ENCODE measurements at places on chromosomes 12 and 14. TPM values are rescaled to one million over a fixed set of nuclear protein-coding genes. Genes with fewer than 3 reads are reported as not detected.

Gene RPAP3
- 25.6 TPM for total RNA-seq

DNA sequence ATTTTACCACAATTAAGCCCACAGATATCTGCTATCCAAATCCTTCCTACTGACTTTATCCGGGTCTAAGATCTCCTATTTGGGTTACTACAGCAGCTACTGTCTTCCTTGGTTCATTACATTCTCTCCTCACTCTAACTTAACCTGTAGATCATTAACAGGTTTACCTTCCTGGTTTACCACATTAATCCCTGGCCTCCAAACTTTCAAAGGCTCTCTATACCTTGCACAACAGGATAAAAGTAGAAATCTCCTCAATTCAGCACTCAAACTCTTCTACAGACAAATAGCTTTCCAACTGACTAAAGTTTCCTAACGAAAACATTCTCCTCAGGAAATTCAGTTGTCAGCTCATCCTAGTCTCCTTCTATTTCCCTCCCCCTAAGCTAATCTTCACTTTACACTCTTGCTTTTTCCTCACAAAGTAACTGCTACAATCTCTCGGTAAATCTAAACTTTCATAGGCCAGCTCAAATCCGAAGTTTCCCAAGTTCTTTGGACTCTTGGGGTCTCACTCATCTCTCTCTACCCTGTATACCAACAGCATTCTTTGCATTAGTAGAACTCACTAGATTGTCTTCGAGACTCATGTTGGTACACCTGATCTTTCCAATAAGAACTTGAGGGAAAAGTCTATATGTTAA, 2.7 kb downstream of the BTBD7 start:
- H3K36me3 ChIP-seq, result no peaks in the 10 kb centered on the region
- H3K4me1 ChIP-seq, result peaks cover 11% of the 10 kb centered on the region
- no peak overlapping the region for H3K27ac ChIP-seq
- no peak overlapping the region for H3K4me3 ChIP-seq
- no peaks in the 10 kb centered on the region for H3K27me3 ChIP-seq

DNA sequence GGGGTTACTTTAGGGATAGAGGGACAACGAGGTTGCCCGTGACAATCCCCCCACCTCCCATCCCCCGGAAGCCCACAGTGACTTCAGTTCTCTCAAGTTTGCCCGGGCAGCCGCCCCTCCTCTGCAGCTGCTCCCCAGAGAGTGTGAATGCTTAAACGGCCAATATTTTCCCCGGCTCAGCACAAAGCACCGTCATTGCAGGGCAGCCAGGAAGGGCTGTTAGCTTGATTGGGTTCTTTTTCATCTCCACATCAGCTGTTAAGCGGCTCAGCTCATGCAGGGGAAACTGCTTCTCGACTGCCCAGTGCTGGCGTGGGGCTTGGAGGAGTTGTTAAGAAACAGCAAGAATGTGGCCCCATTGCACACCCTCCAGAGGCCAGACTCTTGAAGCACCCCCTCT, 120.5 kb upstream of the NCOR2 start:
- no peaks in the 10 kb centered on the region for H3K27me3 ChIP-seq
- no peaks in the 10 kb centered on the region for H3K36me3 ChIP-seq
- H3K4me1 ChIP-seq, result peaks cover 47% of the 10 kb centered on the region
- H3K27ac ChIP-seq, result peak overlapping the region; percentile 76
- DNase-seq, result peak; percentile 63

DNA sequence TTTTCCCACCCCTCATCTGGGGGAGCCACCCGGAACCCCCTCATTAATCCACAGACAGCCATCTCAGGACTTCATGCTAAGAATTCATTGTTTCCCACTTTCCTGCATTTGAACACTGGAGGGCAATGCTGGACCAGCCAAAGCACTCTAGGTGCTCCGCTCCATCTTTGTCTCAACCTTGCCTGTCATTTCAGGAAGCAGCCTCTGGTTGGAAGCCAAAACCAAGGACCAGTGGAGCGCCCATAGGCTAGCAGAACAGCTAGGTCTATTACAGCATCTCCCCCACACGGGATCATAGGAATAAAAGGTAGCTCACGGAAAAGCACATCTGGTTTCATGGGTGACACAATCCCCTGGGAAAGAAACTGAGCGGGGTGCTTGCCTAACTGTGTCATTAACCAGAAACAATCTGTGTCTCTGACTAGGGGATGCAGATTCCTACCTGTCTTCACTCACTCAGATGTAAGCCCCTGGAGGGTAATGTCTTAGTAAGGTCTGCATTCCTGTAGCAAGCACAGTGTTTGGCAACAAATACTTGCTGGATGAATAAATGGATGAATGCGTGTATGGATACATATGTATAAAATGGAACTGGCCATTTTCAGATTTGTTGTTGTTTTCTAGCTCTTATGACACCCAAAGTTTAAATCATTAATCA, 197.0 kb downstream of the DAD1 start:
- no peaks in the 10 kb centered on the region for H3K36me3 ChIP-seq
- no peaks in the 10 kb centered on the region for H3K27me3 ChIP-seq
- no peak overlapping the region for H3K4me3 ChIP-seq

Gene PPP4R4
- 8.8 TPM for total RNA-seq

DNA sequence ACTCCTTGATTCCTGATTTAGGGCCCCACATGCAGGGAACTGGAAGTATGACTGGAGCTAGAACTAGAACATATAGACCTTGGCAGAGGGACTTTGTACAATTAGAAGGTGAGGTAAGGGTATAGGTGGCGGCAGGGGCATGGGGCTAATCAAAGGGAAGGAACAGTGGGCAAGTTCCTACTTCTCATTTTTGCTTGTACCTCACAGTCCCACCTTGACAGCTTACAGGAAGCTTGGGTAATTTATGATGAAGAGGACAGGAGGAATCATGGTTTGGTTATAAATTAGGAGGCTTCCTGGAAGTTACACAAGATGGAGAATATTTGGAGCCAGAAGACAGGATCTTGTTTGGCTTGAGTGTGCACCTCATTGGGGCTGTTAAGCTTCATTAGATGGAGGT, 33.4 kb downstream of the SUSD6 start:
- no peak overlapping the region for H3K27ac ChIP-seq
- H3K4me3 ChIP-seq, result no peak overlapping the region
- peaks cover 4% of the 10 kb centered on the region for H3K4me1 ChIP-seq
- no peaks in the 10 kb centered on the region for H3K27me3 ChIP-seq

Gene SYNDIG1L
- total RNA-seq, result 4.6 TPM

DNA sequence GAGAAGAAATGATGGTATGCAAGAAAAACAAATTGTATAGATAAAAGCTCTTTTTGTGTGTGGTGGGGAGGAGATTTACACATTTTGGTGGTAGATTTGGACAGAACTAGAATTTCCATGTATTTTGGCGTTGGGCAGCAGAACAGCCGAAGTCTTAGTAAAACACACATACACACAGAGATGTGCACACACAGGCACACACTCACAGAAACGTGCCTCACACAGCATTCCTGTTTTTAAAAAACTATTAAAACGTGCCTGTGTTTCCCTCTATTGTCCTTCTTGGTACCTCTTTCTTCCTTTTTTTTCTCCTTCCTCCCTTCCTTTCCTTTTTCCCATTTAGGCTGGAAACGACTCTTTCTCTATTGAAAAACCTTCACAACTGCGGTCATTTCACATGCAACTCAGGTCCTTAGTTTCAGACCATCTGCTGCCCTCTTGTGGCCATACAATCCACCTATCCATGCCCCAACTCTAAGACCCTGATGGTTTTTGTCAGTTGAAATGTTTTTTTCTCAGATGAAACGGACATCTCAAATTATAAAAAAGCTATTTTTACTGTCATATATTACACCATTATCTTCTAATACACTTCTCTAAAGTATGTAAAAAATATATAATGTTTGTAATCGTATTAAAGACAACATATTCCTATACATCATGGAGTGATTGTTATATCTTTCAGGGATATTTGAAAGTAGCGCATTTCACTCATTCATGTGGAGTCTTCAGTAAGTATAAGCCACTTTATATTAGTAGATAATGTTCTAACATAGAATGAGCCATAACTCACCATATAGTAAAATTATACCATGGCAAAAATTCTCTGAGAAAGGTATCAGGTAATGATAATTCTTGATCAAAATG, 386.7 kb upstream of the NOVA1 start:
- peak; percentile 93 for DNase-seq
- H3K4me1 ChIP-seq, result no peaks in the 10 kb centered on the region
- no peaks in the 10 kb centered on the region for H3K36me3 ChIP-seq
- peak overlapping the region; percentile 19 for H3K4me3 ChIP-seq
- no peaks in the 10 kb centered on the region for H3K27me3 ChIP-seq
- H3K27ac ChIP-seq, result peak overlapping the region; percentile 36

DNA sequence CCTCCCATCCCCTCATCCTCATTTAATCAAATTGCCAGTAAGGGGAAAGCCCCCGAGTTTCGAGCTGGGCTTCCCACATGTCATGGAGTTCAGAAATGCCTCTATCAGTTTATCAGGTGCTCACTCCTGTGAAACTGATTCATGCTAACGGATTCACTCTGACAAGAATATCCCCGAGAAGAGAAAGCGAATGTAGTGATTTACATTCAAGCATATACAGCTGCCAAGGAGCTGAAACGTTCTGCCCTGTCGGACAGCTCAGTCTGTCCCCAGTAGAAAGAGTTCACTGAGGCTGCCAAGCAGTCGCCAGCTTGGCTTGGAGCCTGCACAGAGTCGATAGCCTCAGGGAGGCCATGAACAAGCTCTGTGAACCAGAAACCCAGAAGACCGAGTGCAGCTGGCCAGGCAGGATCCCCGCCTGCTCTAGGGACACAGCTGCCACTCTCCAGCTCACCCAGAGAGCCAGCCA, 88.4 kb downstream of the TMCC3 start:
- no peaks in the 10 kb centered on the region for H3K27me3 ChIP-seq
- no peak for DNase-seq
- H3K4me3 ChIP-seq, result no peak overlapping the region
- H3K4me1 ChIP-seq, result peaks cover 32% of the 10 kb centered on the region

DNA sequence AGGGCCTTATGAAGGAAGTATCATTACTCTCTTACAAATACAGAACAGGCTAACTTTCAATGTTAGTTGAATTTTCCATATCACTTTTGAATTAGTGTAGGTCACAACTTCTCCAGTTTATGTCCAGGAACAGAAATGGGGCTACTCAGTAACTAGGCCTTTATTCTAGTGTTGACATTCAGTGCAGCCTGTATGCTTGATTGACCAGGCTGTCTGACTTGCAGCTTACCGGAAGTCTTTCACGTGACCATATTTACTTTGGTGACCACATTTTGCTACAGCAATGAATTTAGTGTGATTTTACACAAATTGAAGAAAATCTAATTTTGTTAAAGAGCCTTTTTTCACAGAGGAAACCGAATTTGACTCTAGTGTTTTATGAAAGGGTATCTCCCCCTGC, 12.4 kb downstream of the MTERF2 start:
- peaks cover 6% of the 10 kb centered on the region for H3K36me3 ChIP-seq
- peaks cover 3% of the 10 kb centered on the region for H3K4me1 ChIP-seq
- DNase-seq, result no peak
- H3K4me3 ChIP-seq, result no peak overlapping the region
- H3K27ac ChIP-seq, result no peak overlapping the region
- no peaks in the 10 kb centered on the region for H3K27me3 ChIP-seq

Gene KRT1
- 0.44 TPM for total RNA-seq
